Lung (tissue), 17 donors: ENCODE measurements at places on chromosomes 1 and 21. TPM values are rescaled to one million over a fixed set of nuclear protein-coding genes. Genes with fewer than 3 reads are reported as not detected.
A peak's percentile ranks its signal among the peaks of the same experiment; 100 is the strongest.

DNA sequence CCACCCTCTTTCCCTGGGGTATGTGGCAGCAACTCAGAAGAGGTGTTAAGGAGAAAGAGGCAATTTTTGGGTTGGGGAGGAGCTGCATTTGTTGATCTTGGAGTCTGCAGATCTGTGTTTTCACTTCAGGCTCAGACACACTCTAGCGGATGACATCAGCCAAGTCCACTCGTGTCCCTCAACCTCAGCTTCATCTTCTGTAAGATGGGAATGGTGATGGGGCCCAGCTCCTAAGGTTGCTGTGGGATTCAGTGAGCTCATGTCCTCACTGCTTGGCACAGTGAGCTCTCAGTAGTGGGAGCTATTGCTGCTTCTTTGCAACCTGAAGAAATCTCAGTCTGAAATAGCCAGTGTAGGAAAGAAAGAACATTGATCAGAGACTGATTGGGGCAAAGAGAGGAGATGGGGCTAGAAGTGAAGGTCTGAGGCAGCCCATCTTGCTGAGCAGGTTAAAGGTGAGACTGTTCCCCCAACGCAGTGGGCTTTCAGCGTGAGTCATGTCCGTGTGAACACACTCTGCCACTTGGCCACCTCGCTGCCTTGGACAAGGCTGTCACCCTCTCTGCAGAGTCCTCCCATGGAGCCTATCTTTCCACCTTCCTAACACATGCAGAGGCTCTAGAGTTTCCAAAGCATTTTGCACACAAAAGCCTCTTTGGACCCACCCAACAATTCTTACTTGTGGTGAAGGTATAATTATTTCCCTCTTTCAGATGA is 56.0 kb upstream of the CITED4 start:
- no peaks in the 10 kb centered on the region for H3K4me1 ChIP-seq
- H3K36me3 ChIP-seq = no peaks in the 10 kb centered on the region
- DNase-seq = no peak
- H3K4me3 ChIP-seq = no peak overlapping the region
- H3K27me3 ChIP-seq = no peaks in the 10 kb centered on the region

- peak overlapping the region; percentile 91 for H3K27ac ChIP-seq
- H3K36me3 ChIP-seq = peaks cover 3% of the 10 kb centered on the region
- H3K27me3 ChIP-seq = no peaks in the 10 kb centered on the region
- peak overlapping the region; percentile 92 for H3K4me3 ChIP-seq
- no peaks in the 10 kb centered on the region for H3K4me1 ChIP-seq
These were observed 493 bp downstream of the DISC1 start for GRCh38 chr1:231626951-231627614.

DNA sequence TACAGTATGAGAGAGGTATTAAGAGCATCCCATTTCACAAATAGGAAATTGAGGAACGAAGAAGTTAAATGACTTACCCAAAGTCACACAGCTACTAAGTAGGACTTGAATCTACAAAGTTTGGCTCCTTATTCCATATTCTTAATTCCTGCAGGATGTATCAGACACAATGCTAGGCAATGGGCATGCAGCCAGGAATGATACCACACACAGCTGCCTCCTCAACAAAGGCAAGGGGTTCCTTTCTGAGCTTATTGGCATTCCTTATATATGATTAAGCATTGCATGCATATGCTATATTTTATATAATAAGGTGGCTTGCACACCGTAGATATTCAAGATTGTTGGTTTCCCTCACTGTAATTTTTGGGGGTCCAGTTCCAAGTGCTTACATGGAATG is 34.2 kb upstream of the JUN start:
- H3K4me1 ChIP-seq = peaks cover 37% of the 10 kb centered on the region
- no peak overlapping the region for H3K4me3 ChIP-seq

KRTAP12-3 gene
- total RNA-seq = not detected

OR2T35 gene
- not detected for total RNA-seq

TNFRSF1B gene
- 79.0 TPM for total RNA-seq
